Natural killer cell treated with Interleukin-12 subunit alpha and Interleukin-12 subunit beta and Interleukin-15 and Interleukin-18, amount 100 ng/mL, for 72 hours (primary cell): ENCODE measurements at places on chromosomes 4 and X.
A peak's percentile ranks its signal among the peaks of the same experiment; 100 is the strongest.

DNA sequence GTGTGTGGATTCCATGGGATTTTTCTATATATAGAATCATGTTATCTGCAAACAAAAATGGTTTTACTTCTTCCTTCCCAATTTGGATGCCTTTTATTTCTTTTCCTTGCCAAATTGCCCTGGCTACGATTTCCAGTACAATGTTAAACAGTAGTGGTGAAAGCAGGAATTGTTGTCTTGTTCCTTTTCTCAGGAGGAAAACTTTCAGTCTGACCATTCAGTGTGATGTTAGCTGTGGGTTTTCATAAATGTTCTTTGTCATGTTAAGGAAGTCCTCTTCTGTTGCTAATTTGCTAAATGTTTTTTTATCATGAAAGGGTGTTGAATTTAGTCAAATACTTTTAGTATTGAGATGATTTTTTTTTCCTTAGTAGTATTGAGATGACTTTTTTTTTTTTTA, 10.9 kb downstream of the SAP30 start:
- no peak for DNase-seq

- DNase-seq: no peak
Measured at GRCh38 chr4:1596393-1596792, 87.7 kb downstream of the FAM53A start.

- DNase-seq: no peak
Measured at GRCh38 chrX:41293269-41293668, 40.7 kb upstream of the DDX3X start.

DNA sequence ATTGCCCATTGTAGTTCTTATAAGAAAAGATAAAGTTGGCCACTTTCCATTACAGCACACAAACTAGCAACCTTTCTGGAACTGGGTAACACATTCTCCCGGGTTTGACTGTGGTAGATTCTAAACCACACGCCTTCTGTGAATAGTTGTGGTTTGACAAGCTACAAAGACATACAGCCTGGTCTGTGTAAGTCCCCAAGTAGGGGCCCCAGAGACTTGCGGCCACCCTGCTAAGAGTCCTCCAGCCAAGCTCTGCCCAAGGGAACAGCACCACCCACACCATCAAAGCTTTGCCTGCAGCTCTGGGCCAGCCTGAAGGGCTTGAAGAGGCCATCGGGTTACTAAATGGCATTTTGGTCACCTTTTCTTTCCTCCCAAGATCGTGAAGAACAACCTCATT, 203.4 kb downstream of the MAML3 start:
- peak; percentile 92 for DNase-seq

DNA sequence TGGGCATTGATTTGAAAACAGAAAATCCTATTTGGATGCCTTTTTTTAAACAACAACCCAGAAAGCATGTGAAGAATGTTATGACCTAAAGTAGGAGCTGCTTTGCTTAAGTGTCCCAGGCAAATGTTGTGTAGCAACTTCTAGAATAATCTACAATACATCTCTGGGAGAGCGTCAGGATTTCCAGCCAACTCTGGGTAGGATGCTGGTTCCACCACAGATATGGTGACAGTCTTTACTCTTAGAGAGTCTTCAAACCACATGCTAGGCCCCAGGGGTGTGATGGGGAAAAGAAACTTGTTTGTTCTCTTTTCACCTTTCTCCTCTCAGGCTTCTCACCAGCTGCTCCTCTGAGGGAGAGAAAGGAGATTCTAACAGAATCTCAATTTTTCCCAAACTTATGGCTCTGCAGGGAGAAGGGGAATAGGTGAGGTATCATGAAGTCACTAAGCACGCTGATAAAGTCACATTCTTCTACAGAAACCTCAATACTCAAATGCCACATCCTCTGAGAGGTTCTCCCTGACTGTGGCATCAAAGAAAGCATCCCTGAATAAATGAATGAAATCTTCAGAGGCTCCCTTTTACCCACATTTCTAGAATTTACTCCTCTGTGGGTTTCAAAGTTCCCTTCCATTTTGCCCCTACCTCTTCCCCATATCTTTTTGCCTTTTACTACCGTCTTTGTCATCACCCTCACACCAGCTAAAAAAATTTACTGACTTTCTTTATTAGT, 171.6 kb upstream of the RAI2 start:
- DNase-seq: no peak

DNA sequence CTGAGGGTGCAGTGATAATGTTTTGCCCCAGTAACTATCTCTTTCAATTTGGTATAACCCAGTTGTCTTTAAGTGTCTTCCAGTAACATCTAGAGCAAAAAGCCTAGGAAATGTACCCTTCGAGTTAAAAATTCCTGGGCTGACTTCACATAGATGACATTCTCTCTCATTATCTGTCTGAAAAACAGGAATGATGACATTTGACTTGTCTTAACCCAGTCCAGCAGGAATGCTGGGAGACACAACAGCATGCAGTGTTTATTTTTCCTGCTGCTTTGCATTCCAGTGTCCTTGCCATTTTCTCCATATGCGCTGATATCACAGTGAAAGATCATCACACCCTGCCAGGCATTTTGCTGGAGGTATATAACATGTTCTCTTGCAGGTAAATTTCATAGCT, 130.0 kb downstream of the SOWAHB start:
- no peak for DNase-seq

- no peak for DNase-seq
Measured at GRCh38 chr4:109375778-109376414, 57.7 kb upstream of the SEC24B start.
